ENCODE measurements at places on chromosomes 3 and 15. TPM values are rescaled to one million over a fixed set of nuclear protein-coding genes. Genes with fewer than 3 reads are reported as not detected.

CFAP92 gene
- 0.29 TPM for total RNA-seq

CAV3 gene
- not detected for total RNA-seq

CASR gene
- not detected for total RNA-seq

FEZF2 gene
- total RNA-seq = not detected

FBXL22 gene
- total RNA-seq = 0.83 TPM

TTLL13 gene
- 0.29 TPM for total RNA-seq

RYR3 gene
- 0.02 TPM for total RNA-seq

SECISBP2L gene
- 44.8 TPM for total RNA-seq

CLDN1 gene
- total RNA-seq = 0.34 TPM

CHRNA3 gene
- total RNA-seq = not detected

ITGA11 gene
- total RNA-seq = 0.27 TPM

All from activated T-helper 1 cell treated with anti-CD3 and anti-CD28 coated beads, Interleukin-12 subunit alpha, Interleukin-12 subunit beta, Interleukin-2, Interleukin-4 antibody, amounts not matched to agents 30 ng/mL and 10 ng/mL and 1 ng/mL, durations not matched to agents 14 hours and 24 hours and 36 hours (primary cell).